ENCODE measurements at places on chromosomes 5 and 9.

- no peak for DNase-seq
Measured at GRCh38 chr5:82313016-82313415, 34.9 kb upstream of the RPS23 start.

DNA sequence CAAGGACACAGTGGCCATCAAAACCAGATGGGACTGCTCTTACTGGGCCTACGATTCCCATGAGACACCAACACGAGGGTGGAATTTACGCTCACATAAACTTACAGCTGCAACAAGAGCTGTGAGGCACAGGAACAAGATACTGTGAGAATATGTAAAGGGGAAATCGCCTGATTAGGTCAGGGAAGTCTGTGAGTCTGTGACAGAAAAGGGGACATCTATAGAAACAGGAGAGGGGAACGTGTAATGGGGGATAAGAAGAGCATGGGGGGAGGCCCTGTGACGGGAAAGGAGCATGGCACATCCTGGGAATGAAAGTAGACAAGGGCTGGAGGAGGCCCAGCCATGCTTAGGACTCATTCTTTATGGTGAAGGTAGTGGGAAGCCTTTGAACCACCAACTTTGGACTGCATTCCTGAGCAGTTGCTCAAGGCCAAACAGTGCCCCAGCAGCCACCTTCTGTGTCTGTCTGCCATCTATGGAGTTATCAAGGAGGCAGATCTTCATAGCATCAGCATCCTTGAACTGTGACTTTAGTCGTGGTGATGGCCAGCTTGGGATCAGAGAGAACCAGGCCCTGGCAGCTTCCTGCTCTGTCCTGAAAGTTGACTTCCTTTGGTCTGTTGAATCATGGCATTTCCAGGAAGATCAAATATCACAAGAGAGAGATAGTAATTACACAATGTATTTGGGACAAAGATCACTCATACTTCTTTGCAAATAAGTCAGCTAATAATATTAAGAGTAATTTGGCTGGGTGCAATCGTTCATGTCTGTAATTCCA is 87.9 kb upstream of the FAM169A start:
- no peak for DNase-seq

- DNase-seq: no peak
Measured at GRCh38 chr9:86660146-86660943, 287.0 kb downstream of the GAS1 start.

GRCh38 chr9:20394969-20395368 is 227.3 kb downstream of the MLLT3 start:
- no peak for DNase-seq

DNA sequence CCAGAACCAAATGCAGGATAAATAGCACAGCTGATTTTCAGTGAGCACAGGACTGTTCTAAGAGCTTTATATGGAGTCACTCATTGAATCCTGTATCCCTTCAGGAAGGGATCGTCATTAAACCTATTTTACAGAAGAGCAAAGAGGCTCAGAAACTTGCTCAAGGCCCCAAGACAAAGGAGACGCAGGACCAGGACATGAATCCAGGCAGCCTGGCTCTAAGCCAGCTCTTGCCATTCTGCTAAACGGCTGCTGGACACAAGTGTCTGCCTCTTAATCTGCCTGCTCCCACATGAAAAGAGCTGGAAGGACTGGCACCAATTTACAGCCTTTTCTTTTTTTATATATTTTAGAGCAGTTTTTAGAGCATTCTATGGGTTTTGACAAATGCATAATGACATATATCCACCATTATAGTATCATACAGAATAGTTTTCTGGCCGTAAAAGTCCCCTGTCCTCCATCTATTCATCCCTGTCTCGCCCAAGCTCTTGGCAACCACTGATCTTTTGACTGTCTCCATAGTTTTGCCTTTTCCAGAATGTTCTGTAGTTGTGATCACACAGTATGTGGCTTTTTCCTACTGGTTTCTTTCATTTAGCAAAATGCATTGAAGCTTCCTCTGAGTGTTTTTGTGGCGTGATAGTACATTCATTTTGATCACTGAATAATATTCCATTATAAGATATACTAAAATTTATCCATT is 37.5 kb downstream of the RETREG1 start:
- DNase-seq: no peak

GRCh38 chr9:107740088-107740980 is 250.8 kb upstream of the KLF4 start:
- DNase-seq: no peak

DNA sequence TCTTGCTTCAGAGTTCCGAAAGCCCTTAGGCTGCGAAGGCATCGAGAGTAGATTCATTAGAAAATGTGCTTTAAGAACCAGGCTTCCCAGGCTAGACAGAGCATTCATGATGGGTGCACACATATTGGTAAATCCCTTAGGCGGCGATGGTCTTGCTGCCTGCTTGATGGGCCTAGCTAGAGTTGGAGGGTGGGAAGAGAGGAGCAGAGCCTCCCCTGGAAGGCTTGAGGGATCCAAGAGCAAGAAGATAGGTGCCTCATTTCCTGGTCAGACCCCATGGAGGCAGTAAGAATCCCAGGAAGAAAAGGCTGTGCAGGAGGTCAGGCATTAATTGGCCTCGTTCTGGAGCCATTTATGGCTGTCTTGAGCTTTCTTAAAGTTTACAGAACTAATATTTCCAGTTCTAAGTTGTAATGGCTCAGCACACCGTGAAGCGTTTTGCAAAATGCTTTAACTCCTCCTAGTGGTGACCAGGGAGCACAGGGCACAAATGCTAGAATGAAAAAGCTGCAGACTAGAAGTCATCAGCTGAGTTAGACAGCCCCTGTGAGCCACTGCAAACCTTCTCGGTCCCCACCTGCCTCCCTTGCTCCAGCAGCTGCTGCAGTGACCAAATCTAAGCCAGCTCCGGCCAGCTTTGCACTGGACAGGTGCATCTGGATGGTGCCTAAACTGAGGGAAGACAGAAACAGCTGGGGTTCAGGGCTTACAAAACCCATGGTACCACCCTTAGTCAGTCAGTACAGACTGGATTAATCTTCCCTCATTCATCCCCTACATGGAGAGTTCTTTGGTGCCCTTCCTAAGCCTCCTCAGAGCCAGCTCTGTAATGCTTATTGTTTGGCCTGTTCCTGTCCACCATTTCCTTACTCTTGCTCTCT is 14.7 kb downstream of the SLC45A2 start:
- DNase-seq: no peak

DNA sequence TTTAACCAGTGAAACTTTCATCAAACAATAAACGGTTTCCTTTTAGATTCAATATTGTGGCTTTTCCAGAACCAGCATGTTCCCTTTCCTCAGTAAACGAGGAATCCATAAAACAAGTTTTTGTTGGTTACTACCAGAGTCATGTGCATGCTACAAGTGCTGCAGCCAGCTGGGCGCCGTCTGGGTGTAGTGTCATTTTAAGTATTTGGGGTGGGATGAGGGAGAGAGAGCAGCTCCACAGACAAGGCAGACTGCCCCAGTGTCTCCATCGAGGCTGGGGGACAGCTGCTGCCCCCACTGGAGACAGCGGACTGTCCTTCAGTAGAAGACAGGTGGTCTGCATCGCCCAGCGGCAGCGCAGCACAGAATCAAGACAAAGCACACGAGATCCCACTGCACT is 17.3 kb downstream of the ARPC5L start:
- DNase-seq: no peak

- no peak for DNase-seq
Measured at GRCh38 chr5:82562696-82563240, 284.6 kb upstream of the RPS23 start.

Measured in stimulated activated CD4-positive, alpha-beta T cell treated with anti-CD3 and anti-CD28 coated beads, Interleukin-1b, Interleukin-23, amount 100 ng/mL, for 24 hours (primary cell).